ENCODE measurements at places on chromosomes 1 and 21.

- DNase-seq: no peak
These were observed 55.8 kb downstream of the SLC45A1 start for GRCh38 chr1:8373581-8374241.

DNA sequence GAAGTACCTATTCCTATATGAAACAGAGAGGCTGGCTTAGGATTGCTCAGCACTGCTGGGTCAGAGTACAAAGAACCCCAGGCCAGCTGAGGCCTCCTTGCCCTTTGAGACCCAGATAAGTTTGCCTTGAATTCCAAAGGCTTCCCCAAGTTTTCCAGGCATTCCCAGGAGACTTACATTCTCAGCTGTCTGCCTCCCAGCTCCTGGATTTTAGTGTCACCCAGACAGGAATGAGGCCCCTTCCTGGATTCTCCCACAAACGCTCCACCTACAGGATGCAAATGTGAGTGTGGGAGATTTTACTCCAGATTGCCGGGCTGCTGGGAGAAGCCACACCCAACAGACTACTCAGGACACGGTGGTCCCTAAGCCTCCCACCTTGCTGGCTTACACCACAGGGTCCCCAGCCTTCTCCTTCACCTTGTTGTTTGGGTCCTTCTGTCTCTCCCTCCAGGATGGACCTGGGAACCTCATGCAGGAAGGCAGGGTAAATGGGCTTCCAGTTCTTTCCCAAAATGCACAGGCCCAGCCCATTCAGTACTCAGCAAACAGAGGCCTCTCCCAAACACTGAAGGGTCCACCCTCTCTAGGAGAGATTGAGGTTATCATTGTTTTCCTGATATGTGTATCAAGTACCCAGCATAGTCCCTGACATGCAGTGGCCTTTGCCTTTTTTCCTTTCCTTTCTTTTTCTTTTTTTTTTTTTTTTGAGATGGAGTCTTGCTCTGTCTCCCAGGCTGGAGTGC is 10.6 kb downstream of the RHBG start:
- DNase-seq: no peak

GRCh38 chr1:203463469-203464062 is 12.0 kb upstream of the PRELP start:
- DNase-seq: no peak

GRCh38 chr1:145692785-145693443 is 14.3 kb downstream of the PDZK1 start:
- DNase-seq: no peak

DNA sequence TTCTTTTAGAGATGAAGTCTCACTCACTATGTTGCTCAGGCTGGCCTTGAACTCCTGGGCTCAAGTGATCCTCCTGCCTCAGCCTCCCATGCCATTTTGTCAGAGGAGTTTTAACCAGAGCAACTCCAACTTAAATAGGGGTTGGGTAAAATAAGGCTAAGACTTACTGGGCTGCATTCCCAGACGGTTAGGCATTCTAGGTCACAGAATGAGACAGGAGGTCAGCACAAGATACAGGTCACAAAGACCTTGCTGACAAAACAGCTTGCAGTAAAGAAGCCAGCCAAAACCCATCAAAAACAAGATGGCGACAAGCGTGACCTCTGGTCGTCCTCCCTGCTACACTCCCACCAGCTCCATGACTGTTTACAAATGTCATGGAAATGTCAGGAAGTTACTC is 5.7 kb upstream of the DNAH14 start:
- DNase-seq: no peak

GRCh38 chr1:25610822-25611630 is 5.6 kb upstream of the MAN1C1 start:
- DNase-seq: no peak

GRCh38 chr1:100415498-100415778 is 63.1 kb downstream of the CDC14A start:
- no peak for DNase-seq

DNA sequence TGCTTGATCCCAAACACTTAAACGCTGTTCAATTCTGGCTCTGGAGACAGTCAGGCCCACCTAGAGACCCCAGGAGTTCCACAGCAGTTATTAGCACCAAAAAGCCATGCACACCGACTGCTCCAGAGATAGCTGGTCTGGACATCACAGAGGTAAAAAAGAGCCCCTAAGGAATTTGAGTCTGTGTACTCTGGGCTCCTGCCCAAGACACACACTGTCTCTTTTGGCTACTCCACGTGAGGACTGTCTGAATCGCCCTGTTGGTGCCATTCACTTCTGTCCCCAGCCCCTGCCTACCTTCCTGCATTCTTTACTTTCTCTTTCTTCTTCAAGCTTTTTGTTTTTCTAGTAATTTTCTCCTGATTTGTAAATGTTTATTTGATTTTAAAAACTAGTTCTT is 197.4 kb downstream of the ADGRL2 start:
- DNase-seq: no peak

Data from activated T-cell treated with anti-CD3 and anti-CD28 coated beads, Interleukin-2, amount 50 U/mL, for 72 hours (primary cell).